ENCODE measurements at places on chromosomes 3 and 15.

DNA sequence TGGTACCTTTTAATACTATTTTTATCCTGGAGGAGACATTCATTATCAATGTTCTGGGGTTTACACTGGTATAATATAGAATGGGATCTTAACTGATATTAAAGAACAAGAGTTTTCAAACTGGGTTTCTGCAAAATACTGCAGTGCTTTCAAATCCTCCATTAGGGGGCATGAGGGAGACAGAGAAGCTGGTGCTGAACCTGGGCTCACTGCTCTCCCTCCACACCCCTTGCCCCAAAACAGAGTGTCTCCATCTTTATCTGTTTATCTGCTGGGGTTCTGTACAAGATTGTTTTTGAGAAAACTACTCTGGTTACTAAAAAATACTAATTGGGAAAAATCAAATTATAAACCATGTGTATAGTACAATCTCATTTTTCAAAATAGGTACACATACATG is 41.7 kb downstream of the CADPS start:
- no peak for DNase-seq

DNA sequence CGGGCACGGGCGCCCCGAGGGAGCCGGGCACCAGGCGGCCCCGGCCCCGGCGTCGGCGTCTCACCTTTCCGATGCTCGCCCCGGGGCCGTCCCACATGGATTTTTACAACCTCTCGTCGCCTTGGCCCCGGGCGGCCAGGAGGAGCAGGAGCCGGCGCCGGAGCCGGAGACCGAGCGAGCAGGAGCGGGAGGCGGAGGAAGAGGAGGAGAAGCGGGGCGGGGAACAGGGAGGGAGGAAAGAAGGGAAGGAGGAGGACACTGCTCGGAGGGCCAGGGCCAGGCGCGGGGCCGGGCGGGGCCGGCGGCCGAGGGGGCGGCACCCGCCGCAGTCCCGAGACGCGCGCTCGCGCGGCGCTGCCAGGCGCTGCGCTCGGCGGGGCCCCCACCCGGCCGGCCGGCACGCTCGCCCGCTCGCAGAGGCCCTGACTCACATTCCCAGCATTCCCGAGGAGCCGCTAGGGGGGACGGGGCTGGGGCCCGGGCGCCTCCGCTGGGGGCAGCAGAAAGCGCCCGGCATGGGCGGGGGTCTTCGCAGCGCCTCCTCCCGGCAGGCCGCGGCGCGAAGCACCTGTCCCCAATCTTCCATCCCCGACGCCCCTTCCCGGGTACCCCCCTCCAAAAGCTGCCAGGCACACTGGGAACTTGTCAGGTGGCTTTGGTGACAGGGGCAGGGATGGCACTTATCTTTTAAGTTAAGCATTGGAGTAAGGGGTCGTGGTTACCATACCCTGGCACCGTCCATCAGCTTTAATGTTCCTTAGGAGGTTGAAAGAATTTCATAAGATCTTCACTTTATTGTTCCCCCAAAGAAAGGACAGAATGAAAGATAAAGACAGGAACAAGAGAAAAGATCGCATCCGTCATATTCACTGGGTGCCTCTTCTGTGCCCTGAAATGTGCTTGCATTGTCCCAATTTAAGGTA is at the start of gene ERC2:
Gene ERC2 (minus strand): TSS at position 284 of the 923 bp plus-strand sequence.
- peak; percentile 25 for DNase-seq

- DNase-seq = peak; percentile 79
Measured at GRCh38 chr15:73897441-73898261, 24.3 kb downstream of the TBC1D21 start.

- no peak for DNase-seq
Measured at GRCh38 chr15:31024330-31024729, 32.9 kb upstream of the MTMR10 start.

DNA sequence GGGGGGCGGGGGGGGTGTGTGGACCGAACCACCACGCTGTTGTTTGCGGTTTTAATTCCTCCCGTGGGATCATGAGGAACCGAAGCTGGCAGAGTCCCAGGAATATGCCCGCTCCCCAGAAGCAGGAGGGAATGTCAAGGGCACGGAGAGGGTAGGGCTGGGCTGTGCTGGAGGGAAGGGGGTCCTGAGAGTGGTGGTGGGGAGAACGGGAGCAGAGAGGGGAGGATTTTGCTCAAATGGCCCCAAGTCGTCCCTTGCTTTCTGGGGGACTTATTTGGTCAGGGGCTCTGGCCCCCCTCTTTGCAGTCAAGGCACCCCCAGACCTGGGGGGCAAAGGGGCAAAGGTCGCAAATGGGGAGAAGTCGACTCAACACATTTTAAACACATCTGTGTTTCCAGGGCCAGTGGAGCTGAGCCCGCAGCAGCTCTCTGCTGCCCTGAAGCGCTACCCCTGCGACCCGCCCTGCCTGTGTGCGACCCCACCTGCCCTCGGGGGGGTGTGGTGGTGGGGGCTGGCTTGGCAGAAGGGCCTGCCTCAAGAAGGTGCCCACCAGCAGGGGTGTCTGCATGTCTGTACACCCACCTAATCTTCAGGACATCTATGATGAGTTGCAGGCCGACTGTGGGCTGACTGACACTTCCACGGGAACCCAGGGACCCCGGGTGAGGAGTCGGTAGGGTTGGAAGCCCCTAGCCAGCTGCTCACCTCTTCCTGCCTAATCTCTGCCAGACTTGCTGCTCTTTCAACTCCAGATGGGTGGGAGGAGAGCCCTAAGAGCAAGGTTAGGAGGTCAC is 602 bp upstream of the ATP2B2 start:
- no peak for DNase-seq

GRCh38 chr3:86951322-86951721 is 39.6 kb downstream of the VGLL3 start:
- DNase-seq = no peak

GRCh38 chr3:49554633-49555265 is 472 bp downstream of the BSN start:
- DNase-seq = peak; percentile 73

DNA sequence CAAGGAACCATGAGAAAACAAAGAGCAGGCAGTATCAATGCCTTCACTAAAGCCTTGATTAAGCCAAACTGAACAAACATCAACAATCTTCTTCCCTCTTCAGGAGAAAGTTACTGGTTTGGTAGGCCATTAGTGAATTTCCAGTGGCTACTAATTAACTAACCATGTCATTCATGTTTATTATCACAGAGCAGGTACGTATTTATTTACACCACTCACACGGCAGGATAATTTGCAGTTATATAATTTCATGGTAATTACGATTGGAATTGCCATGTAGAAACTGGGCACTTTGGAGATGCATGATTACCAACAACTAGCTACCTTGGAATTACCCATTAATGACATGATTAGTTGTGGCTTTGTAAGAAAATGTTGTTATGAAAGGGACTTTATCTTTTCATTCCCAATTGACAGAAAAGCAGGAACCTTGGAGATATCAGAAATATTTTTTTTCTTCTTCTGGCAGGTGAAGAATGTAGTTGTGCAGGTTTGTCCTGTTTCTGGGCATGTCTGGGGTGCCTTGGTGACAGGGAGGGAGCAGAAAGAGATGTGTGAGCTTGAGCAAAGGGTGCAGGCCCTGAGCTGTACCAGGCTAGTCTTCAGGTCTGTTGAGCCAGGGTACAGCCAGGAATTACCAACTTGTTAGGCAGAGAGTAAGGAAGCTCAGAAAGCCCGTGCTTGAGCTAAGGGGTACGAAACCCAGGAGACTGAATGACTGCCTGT is 310.7 kb downstream of the RORA start:
- no peak for DNase-seq

GRCh38 chr3:137992592-137992991 is 17.4 kb upstream of the CLDN18 start:
- DNase-seq = no peak

GRCh38 chr15:91456251-91456718 is 356.2 kb downstream of the SV2B start:
- DNase-seq = no peak

DNA sequence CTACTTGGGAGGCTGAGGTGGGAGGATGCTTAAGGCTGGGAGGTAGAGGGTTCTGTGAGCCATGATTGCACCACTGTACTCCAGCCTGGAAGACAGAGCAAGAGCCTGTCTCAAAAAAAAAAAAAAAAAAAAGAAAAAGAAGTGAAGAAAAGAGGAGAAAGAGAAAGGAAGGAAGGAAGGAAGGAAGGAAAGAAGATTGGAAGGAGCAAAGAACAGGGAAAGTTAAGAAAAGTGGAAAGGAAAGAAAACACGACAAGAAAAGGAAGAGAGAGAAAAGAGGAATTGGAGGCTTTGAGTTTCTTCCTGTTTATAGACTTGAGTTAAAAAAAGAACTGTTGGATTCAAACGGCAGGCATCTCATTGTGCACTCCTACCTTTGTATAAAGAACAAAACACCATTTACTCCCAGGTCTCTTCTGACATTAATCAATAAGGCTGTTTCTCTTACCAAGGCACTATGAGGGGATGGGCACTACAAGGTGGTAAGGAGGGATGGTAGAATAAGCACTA is 73.5 kb downstream of the EDEM1 start:
- no peak for DNase-seq

GRCh38 chr3:134859341-134859740 is 64.3 kb downstream of the EPHB1 start:
- DNase-seq = no peak

GRCh38 chr3:136838641-136839555 is 20.0 kb downstream of the SLC35G2 start:
- DNase-seq = no peak

- no peak for DNase-seq
Measured at GRCh38 chr3:172018364-172018763, 21.0 kb upstream of the FNDC3B start.

DNA sequence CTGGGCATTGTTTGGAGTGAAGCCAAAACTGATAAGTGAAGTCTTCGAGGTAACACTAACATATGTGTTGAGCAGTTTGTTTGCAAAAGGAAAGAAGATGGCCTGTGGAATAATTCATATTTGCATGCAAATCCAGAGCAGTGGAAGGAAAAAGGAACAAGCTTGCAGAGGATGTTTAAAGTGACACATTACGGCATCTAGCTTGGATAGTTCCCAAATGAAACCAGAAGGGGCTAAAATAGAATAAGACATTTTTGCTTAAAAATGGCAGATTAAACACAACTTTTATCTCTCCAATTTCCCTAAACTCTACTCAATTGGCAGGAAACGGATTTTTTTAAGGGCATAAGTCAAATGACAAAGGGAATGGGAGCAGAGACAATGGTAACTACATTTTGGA is 25.4 kb upstream of the RYK start:
- no peak for DNase-seq

- DNase-seq = no peak
Measured at GRCh38 chr15:36896949-36897348, 203.4 kb downstream of the MEIS2 start.

- DNase-seq = no peak
Measured at GRCh38 chr3:127593178-127593577, 2.6 kb upstream of the TPRA1 start.

DNA sequence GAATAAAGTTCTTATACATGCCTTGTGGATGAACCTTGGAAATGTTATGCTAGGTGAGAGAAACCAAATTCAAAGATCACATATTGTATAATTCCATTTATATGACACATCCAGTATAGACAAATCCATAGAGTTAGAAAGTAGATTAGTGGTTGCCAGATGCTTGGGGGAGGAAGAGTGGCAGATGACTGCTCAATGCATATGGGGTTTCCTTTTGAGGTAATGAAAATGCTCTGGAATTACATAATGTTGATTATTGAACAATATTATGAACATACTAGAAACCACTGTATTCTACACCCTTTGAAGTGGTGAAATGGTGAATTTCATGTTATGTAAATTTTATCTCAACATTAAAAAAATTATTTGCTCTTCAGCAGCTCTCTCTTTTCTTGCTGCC is 100.8 kb downstream of the DHX36 start:
- DNase-seq = no peak

DNA sequence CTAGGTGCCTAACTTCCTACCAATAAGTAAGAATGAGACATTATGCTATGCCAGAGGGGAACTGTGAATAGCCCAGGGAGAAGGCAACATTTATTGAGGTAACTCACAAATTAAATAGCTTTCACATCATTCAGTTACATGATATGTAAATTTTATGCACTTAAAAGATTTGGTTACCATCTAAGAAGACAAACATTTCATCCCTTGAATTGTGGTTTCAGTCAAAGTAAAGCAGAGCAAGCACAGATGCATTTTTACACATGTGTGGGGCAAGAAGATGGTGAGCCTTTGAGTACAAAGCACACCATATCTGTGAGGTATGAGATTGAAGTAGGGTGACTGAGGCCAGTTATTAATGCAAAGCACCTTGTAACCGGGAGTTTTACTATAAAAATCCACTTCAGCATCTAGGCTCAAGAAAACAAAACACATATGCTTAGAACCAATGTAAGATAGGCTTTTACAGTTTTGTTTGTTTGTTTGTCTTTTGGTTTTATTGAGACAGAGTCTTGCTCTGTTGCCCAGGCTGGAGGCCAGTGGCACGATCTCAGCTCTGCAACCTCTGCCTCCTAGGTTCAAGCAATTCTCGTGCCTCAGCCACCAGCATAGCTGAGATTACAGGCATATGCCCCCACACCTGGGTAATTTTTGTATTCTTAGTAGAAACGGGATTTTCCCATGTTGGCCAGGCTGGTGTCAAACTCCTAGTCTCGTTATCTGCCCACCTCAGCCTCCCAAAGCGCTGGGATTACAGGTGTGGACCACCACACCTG is 3.5 kb downstream of the PLSCR2 start:
- DNase-seq = no peak

GRCh38 chr3:146468671-146469149 is 651 bp downstream of the PLSCR2 start:
- no peak for DNase-seq

GRCh38 chr15:41621200-41622193 is 38.7 kb upstream of the MGA start:
- DNase-seq = peak; percentile 86

DNA sequence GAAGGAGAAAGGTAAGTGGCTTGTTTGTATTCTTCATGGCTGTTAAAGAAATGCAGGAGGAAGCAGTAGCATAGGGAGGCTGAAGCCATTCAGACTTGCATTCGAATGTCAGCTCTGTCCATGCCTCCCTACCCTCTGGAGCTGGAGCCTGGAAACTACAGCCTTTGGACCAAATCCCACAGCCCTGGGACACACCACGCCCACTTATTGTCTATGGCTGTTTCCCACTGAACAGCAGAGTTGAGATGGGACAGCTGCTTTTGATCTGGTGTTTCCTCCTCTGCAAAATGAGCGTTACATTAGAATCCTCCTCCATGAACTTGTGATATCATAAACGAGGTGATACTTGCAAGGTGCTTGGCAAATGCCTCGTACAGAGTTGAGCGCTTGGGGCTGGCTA is 3.6 kb downstream of the FAM107A start:
- no peak for DNase-seq

DNA sequence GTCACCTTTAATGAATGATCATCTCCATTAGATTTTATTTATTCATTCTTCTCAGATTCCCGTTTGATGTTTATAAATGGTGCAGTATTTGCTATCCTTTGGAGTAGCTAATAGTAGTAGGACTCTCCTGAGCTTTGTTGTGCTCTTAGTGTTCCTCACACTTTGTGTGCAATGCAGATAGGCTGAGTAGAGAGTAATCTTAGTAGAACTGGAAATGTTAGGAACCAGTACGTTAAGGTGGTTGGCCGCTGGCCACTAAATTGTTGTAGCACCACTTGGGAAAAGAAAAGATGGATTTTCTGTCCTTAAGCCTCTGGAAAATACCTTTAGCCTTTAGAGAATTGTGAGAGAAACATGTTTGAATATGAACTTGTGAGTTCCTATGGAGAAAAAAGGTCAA is 19.9 kb upstream of the EBLN2 start:
- DNase-seq = no peak

Data from stimulated activated CD8-positive, alpha-beta memory T cell treated with anti-CD3 and anti-CD28 coated beads, Interleukin-4, amount 100 ng/mL, for 48 hours (primary cell).